Activated effector memory CD4-positive, alpha-beta T cell treated with anti-CD3 and anti-CD28 coated beads, Interleukin-2, amount 50 U/mL, for 16 hours (primary cell): ENCODE measurements at places on chromosomes 4 and X.

GRCh38 chr4:75634281-75634680, 4.0 kb upstream of the CDKL2 start:
- no peak for DNase-seq

DNA sequence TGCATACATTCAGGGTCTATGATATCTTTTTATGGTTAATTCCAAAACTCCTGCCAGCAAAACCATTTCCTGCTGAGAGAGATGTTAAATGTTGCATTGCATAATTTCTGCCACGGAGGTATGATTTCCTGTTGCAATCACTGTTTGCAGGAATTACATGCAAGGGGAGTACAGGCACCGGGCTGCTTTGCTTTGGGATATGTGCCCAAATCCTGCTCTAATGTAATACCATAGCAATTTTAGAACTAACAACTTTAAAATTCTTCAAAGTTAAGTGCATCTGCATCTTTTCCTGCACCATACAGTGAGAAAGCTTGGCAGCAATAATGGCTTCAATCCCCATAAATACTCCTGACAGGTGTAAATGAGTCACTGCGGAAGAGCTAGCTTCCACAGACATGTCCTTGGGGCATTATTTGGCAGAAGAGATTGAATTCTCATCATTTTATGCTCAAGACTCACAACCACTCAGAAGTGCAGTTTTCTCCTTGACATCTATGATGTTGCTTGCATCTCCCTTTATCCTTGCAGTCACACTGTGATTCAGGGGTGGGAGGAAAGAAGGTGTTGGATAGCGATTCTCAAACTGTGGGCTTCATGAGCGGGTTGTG, 29.6 kb downstream of the TRIM2 start:
- DNase-seq = no peak

DNA sequence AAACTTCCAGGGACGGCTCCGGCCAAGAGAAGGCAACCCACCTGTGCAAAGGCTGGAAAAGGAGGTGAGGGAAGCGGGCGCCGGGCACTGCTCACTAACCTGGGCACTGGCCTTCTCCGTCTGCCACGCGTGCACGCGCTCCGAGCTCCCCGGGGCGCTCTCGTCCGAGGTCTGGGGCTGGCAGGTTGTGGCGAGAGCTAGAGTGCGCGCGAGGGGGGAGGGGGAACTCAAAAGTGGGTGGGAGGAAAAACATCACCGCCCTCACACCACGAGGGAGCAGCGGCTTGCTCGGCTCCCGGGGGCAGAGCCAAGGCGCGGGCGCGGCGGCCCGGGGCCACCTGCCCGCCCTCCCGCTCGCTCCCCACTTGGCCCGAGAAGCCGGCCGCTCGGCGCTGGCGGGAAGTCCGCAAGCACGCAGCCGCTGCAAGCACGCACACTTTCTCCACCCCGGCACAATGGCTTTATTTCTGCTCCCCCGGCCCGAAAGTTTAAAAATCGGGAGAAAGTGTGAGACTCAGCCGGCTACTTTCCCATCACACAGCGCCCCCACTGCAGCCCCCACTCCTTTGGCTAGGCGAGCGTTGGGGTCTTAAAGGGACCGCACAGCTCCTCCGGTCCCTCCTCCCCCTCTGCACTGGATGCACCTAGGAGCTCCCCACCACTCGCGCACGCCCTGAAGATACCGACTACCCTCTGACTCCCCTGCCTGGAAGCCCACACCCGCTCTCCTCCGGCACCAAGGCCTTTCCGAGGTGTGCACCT, at the start of gene CHRDL1:
TSS of gene CHRDL1 (minus strand) at position 173 of the 762 bp plus-strand sequence. CDS start 3,636 bp downstream, outside the sequence.
- DNase-seq = no peak

GRCh38 chr4:182973941-182974340, 56.8 kb upstream of the DCTD start:
- no peak for DNase-seq

GRCh38 chrX:9861711-9862110, 75.5 kb downstream of the SHROOM2 start:
- no peak for DNase-seq
